ENCODE measurements at places on chromosomes 6 and 20. TPM values are rescaled to one million over a fixed set of nuclear protein-coding genes. Genes with fewer than 3 reads are reported as not detected.
A peak's percentile ranks its signal among the peaks of the same experiment; 100 is the strongest.

GRCh38 chr20:56483970-56484369 lies 15.5 kb downstream of the RTF2 start:
- H3K27ac ChIP-seq: no peak overlapping the region
- H3K4me1 ChIP-seq: no peaks in the 10 kb centered on the region
- no peak overlapping the region for H3K4me3 ChIP-seq
- DNase-seq: no peak
- H3K36me3 ChIP-seq: peaks cover 28% of the 10 kb centered on the region

DNA sequence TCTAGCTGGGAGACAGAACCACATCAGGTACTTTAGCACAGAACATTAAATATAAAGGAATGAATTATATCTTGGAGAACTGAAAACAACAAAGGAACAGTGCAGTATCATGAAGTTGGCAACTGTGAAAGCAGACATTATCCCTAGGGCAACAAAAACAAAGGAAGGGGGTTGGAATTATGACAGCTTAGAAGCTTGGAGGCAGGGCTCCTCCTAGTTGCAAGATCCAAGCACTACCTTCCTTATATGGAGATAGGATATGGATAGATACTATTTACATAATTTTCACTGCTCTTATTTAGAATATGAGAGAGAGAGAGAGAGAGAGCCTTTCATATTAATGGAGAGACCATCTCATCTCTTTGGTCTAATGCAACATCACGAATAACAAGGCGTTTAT lies 27.0 kb downstream of the TMEM14A start:
- H3K4me3 ChIP-seq: no peak overlapping the region
- no peaks in the 10 kb centered on the region for H3K36me3 ChIP-seq
- no peaks in the 10 kb centered on the region for H3K27me3 ChIP-seq
- no peaks in the 10 kb centered on the region for H3K4me1 ChIP-seq
- DNase-seq: no peak
- H3K27ac ChIP-seq: no peak overlapping the region

DNA sequence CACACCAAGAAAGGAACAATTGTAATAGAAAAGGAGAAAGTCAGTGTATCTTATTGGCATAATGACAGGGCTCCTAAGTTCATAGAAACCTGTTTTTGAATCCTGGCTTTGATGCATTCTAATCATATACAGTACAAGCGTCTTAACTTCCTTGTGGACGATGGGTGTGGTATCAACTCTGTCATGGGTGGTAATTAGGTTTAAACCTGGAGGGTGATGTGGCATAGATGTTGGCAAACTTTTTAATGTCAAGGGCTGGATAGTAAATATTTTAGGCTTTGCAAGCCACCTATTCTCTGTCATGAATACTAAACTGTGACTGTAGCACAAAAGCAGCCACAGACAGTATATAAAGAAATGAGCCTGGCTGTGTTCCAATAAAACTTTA lies 138.7 kb upstream of the EDN1 start:
- H3K27me3 ChIP-seq: no peaks in the 10 kb centered on the region
- H3K4me1 ChIP-seq: no peaks in the 10 kb centered on the region

GRCh38 chr6:56505512-56506260 lies 137.0 kb downstream of the DST start:
- no peaks in the 10 kb centered on the region for H3K27me3 ChIP-seq
- no peak overlapping the region for H3K4me3 ChIP-seq
- no peaks in the 10 kb centered on the region for H3K4me1 ChIP-seq

GRCh38 chr6:109892451-109893435 lies 85.4 kb upstream of the GPR6 start:
- peaks cover 14% of the 10 kb centered on the region for H3K4me1 ChIP-seq
- H3K4me3 ChIP-seq: peak overlapping the region; percentile 35
- peak; percentile 82 for DNase-seq
- peak overlapping the region; percentile 40 for H3K27ac ChIP-seq

DNA sequence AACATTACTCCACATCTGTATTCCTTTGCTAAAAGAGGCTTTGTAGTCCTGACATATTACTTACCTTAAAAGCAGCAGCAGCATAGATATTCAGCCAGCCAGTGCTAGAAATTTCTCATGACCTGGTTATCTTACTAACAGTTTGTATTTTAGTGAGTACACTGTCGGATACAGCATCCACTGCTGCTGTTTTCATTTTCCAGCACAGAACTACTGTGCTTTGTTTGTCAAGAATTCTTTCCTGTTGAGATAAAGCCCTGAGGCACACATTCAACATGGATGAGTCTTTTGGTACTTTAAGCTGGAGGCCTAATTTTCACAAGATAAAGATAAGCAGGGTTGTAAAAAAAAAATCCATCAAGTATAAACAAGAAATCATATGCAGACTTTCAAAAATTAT lies 311.2 kb upstream of the OPRM1 start:
- H3K27ac ChIP-seq: no peak overlapping the region
- no peak for DNase-seq
- no peak overlapping the region for H3K4me3 ChIP-seq
- no peaks in the 10 kb centered on the region for H3K36me3 ChIP-seq
- peaks cover 20% of the 10 kb centered on the region for H3K27me3 ChIP-seq

DNA sequence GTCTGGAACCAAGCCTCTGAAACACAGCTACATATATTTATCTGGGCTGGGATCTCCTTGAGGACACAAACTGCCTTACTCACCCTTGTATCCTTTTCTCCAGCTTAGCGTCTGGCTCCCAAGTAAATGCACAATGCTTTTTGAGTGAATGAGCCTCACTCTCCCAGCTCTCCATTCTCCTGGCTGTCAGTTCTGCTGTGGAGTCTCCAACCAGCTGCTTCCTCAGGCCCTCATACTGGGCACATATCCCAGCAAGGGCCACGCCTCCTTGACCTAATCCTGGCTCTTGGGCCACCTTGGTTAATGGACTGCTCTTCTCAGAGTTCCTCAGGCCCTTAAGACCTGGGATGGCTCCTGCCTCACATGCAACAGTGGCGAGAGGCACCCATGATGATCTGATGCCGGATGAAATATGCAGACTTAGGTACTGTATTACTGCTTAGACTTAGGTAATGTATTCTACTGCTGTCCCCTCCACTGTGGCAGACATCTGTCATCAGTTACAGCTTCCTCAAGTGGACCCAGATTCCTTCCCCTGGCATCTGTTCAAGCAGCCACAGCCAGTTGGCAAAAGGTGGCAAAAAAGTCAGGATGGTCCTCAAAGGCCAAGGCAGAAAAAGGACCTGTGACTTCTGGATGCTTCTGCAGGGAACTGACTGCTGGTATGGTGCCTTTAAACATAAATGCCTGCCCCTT lies 16.5 kb downstream of the SNHG17 start:
- no peak overlapping the region for H3K4me3 ChIP-seq
- peaks cover 36% of the 10 kb centered on the region for H3K36me3 ChIP-seq
- H3K27me3 ChIP-seq: no peaks in the 10 kb centered on the region

- DNase-seq: no peak
- 0 out of 2 replicates have a peak, but pooled peaks cover 3% of the 10 kb centered on the region for H3K27me3 ChIP-seq
- no peaks in the 10 kb centered on the region for H3K36me3 ChIP-seq
Observed at GRCh38 chr6:149313070-149313469, 4.4 kb upstream of the TAB2 start.

DNA sequence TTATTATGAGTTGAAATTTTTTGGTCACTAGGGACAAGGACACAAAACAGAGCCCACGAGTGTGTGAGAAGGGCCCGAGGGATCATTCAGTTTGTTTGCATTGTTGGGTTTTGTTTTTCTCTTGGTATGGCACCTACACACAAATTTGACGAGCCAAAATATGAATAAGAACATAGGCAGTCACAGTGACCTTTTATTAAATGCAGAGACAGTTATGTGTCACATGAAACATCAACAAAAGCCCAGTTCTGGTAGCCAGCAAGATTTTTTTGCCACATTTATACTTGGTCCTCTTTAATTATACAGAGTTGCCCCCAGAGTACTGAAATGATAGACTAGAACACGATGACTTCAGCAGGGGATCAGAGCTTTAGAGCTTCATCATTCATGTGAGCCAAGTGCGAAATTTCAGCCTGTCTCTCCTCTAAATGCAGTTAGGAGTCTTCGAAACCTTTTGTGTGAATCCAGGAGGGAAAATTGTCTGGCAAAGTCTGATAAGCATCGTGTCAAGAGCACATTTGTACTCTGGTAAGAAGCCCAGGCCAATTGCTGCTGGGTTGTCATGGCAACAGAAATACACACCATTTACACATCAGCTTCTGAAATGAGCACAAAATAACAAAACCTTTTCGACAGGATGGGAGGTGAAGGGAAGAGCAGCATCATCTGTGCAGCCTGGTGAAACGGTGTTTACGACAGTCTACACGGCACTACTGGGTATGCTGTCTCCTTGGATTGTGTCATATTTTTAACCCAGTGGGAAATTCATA lies 79.2 kb upstream of the RIPOR2 start:
- peaks cover 4% of the 10 kb centered on the region for H3K4me1 ChIP-seq
- no peaks in the 10 kb centered on the region for H3K36me3 ChIP-seq
- H3K27ac ChIP-seq: no peak overlapping the region
- no peak overlapping the region for H3K4me3 ChIP-seq
- DNase-seq: no peak

The PCMT1 gene
- total RNA-seq: 86.9 TPM

The SLC2A10 gene
- 0.05 TPM for total RNA-seq

The WRNIP1 gene
- 78.8 TPM for total RNA-seq

The DUSP15 gene
- total RNA-seq: not detected

The SLC24A3 gene
- total RNA-seq: not detected

The PCIF1 gene
- 31.8 TPM for total RNA-seq

The CYP21A2 gene
- total RNA-seq: 1.4 TPM

The CCN5 gene
- 0.20 TPM for total RNA-seq

The FLRT3 gene
- total RNA-seq: 1.5 TPM
